ENCODE measurements at places on chromosomes 2 and 18. TPM values are rescaled to one million over a fixed set of nuclear protein-coding genes. Genes with fewer than 3 reads are reported as not detected.

Gene CXCR1
- polyA plus RNA-seq: not detected

Gene CEP192
- 9.1 TPM for polyA plus RNA-seq

Gene SAG
- not detected for polyA plus RNA-seq

Gene EFR3B
- 12.5 TPM for polyA plus RNA-seq

Gene MBD1
- 28.6 TPM for polyA plus RNA-seq

Gene LIPG
- polyA plus RNA-seq: 0.33 TPM

Gene MTCL1
- 48.6 TPM for polyA plus RNA-seq

Gene PHOSPHO2
- polyA plus RNA-seq: 4.4 TPM

Gene C2orf80
- not detected for polyA plus RNA-seq

Gene DAW1
- 2.0 TPM for polyA plus RNA-seq

Gene ANKRD53
- polyA plus RNA-seq: not detected

Gene ACTG2
- polyA plus RNA-seq: 0.26 TPM

Gene FLACC1
- 0.07 TPM for polyA plus RNA-seq

Gene WIPF1
- 16.4 TPM for polyA plus RNA-seq

Gene L3MBTL4
- 0.03 TPM for polyA plus RNA-seq

Gene CFAP65
- polyA plus RNA-seq: 0.22 TPM

Gene PROM2
- 0.04 TPM for polyA plus RNA-seq

Gene ACOXL
- not detected for polyA plus RNA-seq

Gene C2orf74
- 41.8 TPM for polyA plus RNA-seq

Gene LRRTM4
- not detected for polyA plus RNA-seq

Gene MAP3K19
- polyA plus RNA-seq: not detected

Gene DCC
- polyA plus RNA-seq: not detected

Gene CFAP221
- 0.30 TPM for polyA plus RNA-seq

Gene RHOB
- 99.9 TPM for polyA plus RNA-seq
